Hematopoietic multipotent progenitor cell treated with erythropoietin and hydrocortisone succinate and interleukin-3 and kit ligand, for 8 days (in vitro differentiated cells): ENCODE measurements at places on chromosomes 1 and 21.

- no peak for DNase-seq
Measured at GRCh38 chr1:41341772-41342562, 19.3 kb upstream of the FOXO6 start.

GRCh38 chr1:55816456-55817426 is 601.6 kb upstream of the USP24 start:
- DNase-seq: no peak

GRCh38 chr1:195466639-195467038 is 1141.6 kb downstream of the KCNT2 start:
- DNase-seq: no peak

DNA sequence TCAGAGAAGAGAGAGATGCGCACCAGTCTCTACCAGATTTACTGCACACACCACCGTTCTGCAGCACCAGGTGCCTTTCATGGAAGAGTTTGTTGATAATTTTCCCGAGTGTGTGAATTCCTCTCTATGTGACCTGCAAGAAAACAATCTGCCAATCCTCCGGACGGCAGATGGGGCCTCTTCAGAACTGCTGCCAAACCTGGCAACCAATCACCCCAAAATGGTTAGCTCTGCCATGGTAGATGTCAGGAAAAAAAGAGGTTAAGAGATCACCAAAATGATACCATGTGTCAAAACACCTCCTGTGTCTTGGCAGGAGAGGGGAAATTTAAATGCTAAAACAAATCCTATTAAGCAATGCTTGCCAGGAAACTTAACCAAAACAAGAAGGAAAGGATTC is 96.5 kb downstream of the DAB1 start:
- DNase-seq: no peak

GRCh38 chr1:226350519-226350865 is 41.5 kb upstream of the LIN9 start:
- no peak for DNase-seq

- DNase-seq: peak; percentile 98
Measured at GRCh38 chr1:29202584-29203340, 21.1 kb upstream of the SRSF4 start.

DNA sequence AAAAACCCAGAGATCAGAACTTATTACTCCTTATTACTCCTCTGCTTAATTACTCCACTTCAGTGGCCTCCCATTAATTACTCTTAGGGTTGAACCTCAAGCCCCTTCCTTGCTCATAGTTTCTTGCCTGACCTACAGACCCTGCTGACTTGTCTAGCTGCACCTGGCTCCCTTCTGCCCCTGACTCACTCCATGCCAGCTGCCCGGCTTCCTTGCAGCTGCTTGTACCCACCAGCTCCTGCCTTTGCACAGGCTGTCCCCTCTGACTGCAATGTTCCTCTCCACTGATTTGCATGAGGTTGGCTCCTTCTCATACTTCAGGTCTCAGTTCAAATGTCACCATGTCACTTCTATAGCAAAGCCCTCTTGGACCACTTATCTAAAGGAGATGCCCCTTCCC is 1.9 kb upstream of the PTPRU start:
- no peak for DNase-seq

DNA sequence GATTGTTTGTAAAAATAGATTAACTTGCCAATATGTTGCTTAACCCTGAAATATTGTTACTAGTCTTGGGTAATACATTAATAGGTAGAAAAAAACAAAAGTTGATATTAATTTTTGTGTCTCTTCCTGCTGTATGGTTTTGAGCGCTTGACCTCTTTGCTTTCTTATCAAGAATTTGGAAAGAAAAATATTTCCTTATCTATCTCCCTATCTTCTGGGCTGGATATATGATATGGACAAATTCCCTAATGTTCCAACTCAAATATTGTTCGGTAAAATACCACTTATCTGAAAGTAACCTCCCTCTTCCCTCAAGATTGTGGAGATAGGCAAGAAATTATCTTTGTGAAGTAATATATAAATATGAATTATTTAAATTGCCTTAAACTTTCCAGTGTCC is 57.3 kb downstream of the ADGRL4 start:
- DNase-seq: no peak

DNA sequence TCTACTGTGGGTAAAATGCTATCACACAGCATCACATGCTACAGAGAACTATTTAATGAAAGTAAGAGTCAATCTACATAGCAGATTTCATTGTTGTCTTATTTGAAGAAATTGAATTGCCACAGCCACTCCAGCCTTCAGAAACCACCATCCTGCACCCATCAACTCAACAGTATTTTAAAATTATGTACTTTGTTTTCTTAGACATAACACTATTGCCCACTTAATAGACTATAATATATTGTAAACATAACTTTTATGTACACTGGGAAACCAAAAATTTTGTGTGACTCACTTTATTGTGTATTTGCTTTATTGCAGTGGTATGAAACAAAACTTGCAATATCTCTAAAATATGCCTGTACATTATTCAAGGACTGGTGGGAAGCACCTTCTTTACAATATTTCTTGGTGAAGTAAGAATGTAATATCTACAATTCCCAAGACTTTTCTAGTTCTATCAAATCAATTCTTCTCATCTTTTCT is 133.0 kb downstream of the DUSP10 start:
- no peak for DNase-seq

- DNase-seq: no peak
Measured at GRCh38 chr1:8363767-8364301, 45.9 kb downstream of the SLC45A1 start.

DNA sequence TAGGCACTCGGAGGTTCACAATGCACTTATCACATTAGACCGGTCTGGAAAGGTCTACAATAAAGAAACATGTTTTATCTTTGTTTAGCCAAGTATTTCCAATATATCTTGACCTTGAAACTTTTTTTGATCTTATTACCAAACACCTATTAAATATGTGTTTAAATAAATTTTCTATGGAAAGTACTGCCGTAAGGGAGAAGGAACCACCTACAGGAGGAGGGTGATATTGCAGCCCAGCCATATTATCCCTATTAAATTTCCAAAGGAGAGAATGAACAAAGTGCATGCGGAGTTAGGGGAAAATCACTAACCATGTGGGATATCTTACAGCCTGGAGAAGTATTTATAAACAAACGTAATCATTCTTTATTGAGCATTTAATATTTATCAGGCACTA is 14.5 kb downstream of the BRINP2 start:
- DNase-seq: no peak

DNA sequence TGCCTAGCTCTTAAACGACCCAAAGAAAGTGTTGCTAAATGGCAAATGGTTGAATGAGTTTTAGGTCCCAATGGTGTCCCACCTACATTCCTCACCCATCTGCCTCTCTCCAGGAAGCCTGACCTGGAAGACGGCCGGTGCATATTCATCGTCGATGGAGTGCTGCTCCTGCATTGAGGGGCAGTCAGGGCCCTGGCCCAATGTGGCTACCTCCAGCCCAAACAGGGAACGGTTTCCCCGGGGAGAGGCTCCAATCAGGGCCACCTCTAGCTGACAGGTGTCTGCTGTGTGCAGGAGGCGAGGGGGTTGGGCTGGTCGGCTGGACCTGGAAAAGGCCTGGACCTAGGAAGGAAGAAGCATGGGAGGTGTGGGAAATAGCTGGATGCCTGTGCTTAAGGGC is 1.6 kb downstream of the GLMP start:
- DNase-seq: no peak

DNA sequence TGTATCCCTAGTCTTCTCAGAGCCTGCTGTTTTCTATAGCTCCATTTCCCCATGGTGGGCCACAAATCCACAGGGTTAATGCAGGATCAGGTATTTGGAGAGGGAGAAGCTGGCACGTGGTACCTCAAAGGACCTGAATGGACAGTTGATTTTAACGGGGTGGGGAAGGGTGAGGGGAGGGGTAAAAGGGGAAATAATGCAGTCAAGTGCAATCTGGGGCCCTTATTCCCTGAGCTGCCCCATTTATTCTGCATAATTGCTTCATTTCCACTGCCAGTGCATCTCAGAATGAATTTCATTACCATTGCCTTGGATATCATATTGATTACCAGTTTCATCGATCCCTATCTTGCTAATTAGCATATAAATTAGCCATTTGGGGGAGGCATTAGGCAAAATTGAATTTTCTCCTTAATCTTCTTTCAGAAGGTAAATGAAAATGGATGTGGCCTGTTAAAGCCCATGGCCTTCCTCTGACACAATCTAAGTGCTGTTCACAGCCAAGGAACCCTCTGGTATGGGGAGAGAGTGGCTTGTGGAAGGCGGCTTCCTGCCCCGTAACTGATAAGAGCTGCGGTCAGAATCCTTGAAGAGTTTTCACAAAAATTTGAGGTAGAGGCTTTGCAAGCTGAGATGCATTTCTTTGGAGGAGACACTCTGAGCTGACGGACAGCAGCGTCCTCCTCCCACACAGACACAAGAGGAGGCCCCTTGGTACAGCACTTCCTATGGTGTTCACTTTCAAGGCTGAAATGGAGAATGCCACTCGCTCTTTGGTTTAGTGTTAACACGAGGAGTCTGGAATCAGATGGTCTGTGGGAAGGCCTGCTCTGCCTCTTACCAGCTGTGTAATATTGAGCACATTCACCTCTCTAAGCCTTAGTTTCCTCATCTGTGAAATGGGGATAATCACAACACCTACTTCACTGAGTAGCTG is 34.4 kb downstream of the PHC2 start:
- DNase-seq: peak; percentile 88

- DNase-seq: peak; percentile 44
Measured at GRCh38 chr1:230067871-230068620, 1.0 kb downstream of the GALNT2 start.

- DNase-seq: no peak
Measured at GRCh38 chr1:219171192-219171935, 2.3 kb upstream of the LYPLAL1 start.

- no peak for DNase-seq
Measured at GRCh38 chr1:19831441-19831840, 16.4 kb upstream of the RNF186 start.

DNA sequence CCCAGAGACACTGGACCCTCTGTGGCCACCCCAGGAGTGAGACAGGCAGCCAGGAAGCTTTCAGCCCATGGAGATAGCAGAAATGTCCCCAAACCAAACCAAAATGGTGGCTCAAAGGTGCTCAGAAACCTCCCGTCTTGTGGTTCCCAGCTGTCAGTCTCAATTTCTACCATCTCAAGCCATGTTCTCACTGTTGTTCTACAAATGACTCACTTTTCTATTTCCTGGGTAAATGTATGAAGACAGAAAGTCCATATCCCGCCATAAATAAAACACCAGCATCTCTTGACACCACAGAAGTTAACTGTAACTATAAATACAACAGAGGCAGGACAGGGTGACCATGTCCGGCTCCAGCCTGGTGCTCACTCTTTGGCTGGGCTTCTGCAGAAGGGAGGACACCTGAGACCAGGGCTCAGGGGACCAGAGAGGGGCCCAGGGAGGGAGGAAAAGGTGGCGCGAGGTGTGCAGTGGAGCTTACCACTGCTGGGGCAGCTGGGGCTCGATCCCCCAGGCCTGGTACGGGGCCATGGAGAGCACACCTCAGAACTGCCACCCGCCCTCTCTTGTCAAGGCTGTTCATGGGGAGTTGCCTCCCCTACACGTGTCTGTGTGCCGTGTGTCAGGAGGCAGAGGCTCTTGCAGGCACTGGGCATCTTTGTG is 43.6 kb downstream of the EPHB2 start:
- no peak for DNase-seq

- DNase-seq: no peak
Measured at GRCh38 chr1:205545991-205546390, 41.5 kb downstream of the CDK18 start.

DNA sequence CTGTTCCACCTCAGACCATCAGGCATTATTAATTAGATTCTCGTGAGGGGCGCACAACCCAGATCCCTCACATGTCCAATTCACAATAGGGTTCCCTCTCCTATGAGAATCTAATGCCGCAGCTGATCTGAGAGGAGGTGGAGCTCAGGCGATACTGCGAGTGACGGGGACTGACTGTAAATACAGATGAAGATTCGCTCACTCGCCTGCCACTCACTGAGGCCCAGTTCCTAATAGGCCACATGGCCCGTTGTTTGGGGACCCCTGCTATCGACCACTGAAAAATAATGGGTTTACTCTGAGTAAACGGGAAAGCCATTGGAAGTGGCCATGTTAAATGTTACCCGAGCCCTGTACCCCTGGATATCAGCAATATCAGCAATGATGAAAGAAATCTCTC is 65.9 kb downstream of the GRIK1 start:
- no peak for DNase-seq

- DNase-seq: no peak
Measured at GRCh38 chr21:39855595-39855994, 11.6 kb upstream of the PCP4 start.

DNA sequence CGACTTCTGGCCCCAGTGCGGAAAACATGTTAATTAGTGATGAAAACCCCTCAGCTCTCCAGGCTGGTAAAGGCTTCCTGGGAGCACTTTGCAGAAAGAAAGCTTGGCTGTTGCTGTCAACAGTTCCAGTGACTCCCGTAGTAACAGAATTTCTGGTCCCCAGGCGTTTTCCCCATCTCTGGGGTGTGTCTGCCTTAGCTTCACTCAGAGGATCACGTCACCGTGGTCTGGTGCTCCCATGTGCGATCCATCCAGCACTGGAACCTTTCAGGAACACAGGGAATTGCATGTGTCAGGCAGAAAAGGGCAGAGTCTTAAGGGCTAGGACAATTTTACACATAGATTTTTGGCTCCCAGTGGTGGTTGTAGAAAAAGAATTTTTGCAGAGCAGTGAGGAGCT is 470.4 kb upstream of the USP24 start:
- DNase-seq: no peak

DNA sequence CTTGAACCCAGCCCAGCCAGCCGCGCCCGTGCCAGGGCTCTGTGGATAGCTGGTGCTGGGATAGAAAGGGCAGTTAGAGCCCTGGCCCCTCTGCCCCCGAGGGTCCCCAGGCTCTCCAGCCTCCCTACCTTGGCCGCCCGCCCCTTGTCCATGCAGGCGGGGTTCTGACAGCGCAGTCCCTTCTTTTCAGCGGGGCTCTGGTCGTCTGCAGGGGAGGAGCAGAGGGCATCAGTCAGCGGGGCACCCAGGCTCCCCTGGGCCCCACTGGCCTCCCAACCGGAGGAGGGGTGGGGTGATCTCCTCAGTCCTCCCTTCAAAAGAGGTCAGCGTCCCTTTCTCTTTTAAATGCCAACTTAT is 4.9 kb upstream of the PLEKHG5 start:
- DNase-seq: no peak

- DNase-seq: no peak
Measured at GRCh38 chr1:37636435-37636834, 1.7 kb upstream of the RSPO1 start.

- no peak for DNase-seq
Measured at GRCh38 chr1:165057956-165058355, 298.6 kb downstream of the LMX1A start.

- peak; percentile 27 for DNase-seq
Measured at GRCh38 chr1:167294528-167294927, 73.8 kb downstream of the POU2F1 start.
